ENCODE measurements at places on chromosomes 12 and 14.

DNA sequence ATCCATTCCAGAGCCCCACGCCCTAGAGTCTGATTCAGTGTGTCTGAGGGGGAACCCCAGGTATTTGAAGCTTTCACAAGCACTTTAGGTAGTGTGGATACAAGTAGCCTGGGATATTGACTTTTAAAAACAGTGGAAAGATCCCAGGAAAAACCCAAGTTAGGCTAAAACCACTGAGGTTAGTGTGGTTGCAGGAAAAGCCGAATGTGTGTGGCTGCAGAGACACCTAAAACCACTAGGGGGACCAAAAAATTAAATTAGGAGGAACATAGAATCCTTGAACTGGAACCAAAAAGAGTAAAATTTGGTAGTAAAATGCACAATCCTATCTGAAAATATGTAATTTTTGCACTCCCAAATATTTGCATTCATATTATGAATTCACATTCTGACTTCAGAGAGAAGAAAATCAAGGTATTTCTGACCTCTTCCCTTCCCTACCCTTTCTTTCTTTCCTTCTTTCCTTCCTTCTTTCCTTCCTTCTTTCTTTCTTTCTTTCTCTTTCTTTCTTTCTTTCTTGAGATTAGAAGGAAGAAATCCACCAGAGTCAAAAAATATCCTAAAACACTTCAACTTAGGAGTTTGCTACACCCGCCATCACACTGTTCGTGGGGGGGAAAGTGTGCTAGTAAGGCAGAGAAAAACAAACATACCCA is 37.8 kb downstream of the SLCO1A2 start:
- no peak for DNase-seq

- no peak for DNase-seq
Observed at GRCh38 chr12:116852303-116852702, 28.9 kb downstream of the HRK start.

GRCh38 chr12:60714141-60714900 is 1118.5 kb downstream of the SLC16A7 start:
- DNase-seq, result no peak

GRCh38 chr12:64400041-64400440 is 4.2 kb upstream of the XPOT start:
- DNase-seq, result no peak
